ENCODE measurements at places on chromosomes 16 and 17.

- peak; percentile 75 for DNase-seq
Observed at GRCh38 chr16:80569440-80570105, 28.8 kb downstream of the DYNLRB2 start.

GRCh38 chr17:4536259-4536741 lies 18.9 kb downstream of the MYBBP1A start:
- no peak for DNase-seq

GRCh38 chr17:1488826-1489270 lies 3.6 kb downstream of the MYO1C start:
- DNase-seq = no peak

DNA sequence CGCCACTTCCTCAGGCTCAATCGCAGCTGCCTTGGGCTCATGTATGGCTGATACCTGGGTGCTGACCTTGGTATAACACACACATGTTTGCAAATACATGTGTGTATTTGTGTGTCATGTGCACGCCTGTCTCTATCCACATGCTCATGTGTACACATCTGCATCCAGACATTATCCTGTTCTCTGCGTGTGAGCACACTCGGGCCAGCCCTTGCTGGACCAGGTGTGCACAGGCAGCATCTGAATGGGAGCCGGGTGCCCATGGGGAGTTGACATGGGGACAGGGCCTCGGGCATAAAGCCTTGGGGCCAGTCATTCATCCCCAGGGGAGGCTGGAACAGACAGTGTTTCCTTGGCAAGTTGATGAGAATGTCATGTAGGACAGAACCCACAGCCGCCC lies 29.1 kb upstream of the CRHR1 start:
- DNase-seq = no peak

DNA sequence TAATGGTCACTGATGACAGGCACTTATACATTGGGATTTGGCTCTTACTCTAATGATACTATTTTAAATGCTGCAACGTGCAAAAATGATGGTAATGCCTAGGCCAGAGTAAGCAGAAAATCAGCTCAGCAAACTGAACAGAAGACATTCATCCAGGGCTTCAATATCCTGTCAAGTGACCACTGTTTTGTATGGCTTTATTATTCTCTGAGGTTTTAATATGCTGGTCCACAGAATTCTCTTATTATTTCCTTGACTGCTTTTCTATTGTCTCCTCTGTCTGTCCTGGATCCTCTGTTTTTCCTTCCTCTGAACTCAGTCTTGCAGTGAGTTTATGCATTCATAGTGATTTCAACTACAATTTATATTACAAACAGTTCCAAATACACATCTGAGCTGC lies 90.8 kb upstream of the PMFBP1 start:
- no peak for DNase-seq

DNA sequence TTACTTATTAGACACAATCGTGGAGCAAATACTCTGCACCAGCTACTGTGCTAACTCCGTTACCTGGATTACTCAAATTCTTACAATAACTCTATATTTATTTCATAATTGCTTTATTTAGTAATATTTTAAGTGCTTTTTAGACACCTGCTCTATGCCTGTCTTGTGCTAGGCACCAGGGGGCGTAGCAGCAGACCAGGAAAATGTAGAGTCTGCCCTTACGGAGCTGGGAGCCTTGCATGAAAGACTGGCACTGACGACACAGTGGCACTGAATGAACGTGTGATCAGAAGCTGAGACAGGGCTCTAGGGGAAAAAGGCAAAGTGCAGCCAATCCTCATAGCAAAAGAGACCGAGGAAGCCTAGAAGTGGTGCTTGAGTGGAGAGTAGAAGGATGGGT lies 486.5 kb downstream of the CDH13 start:
- no peak for DNase-seq

- DNase-seq = no peak
Observed at GRCh38 chr16:82732461-82732860, 105.7 kb downstream of the CDH13 start.

- no peak for DNase-seq
Observed at GRCh38 chr16:2404099-2404498, 25.1 kb upstream of the CCNF start.

GRCh38 chr17:61555127-61555566 lies 35.9 kb downstream of the NACA2 start:
- DNase-seq = no peak

GRCh38 chr17:71985111-71986039 lies 135.4 kb upstream of the SOX9 start:
- DNase-seq = no peak

DNA sequence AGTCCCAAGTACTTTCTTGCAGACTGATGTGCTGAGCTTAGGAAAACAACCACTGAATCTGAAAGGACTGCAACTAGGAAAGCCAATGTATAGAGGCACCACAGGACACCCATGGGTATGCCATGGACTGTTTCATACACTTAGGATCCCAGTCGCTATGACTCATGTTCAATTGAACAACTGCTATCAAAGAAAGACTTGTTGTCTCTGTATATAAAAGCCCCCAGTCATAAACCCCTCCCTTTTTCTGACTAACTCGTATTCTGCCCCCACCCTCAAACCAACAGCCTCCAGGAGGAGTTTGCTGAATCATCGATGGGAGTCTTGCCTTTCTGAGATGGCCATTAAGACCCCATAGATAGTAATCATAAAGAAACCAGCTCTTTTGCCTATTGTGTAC lies 205.4 kb downstream of the ANKFN1 start:
- DNase-seq = no peak

DNA sequence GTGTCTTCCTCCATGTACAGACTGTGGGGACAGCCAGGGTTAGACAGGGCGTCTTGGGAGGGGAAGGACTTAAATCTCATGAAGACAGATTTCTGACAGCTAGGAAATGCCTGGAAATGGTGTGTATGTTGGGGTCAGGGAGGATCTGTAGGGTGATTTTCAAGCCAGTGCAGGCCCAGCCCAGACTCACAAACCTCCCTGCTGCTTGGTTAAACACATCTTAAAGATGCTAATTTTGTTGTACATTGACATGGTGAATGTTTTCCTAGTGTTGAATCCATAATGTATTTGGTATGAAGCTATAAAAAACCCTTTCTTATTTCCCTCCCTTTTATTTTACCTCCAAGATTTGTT lies 238.3 kb downstream of the CCDC182 start:
- DNase-seq = no peak

- DNase-seq = no peak
Observed at GRCh38 chr17:79560527-79560926, 50.3 kb downstream of the RBFOX3 start.

DNA sequence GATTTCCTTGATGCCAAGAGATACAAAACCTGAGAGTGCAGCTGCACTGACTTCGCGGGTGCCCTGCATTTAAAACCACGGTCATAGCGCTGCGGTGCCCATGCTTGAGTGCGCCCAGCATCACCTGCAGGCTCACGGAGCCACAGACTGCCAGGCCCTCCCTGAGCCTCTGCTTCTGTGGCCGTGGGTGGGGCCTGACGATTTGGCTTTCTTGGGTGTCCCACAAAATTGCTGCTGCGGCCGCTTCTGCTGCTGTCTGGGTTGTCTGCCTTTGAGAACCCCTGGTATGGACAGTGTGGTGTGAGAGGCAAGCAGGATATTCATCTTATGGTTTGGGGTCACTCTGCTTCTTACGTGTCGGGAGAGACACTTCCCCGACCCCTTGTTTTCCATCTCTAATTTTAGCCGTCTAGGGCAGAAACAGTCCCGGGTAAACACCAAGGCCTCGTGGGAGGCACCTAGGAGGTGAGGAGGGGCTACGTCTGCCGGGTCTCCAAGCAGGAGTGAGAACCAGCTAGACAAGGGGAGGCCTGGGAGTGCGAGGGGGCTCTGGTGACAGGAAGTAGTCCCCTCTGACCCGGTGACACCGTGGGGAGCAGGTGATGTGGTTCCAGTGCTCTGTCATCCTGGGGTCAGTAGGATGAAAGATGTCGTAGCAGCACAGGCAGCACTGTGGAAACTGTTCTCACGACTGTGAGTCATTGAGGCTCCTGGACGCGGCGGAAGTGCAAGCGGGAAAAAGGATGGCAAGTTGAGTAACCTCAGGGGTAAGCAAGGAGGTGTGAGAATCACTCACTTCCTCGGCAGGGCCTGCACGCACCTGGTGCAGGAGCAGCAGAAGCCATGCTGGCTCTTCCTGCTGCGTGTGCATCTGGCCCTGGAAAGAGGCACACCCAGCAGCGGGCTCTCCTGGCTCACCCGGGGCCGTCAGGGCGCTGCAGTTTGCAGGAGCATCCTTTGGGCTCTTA lies 176.3 kb downstream of the RPTOR start:
- peak; percentile 49 for DNase-seq
